ENCODE measurements at places on chromosomes 3 and 15.

DNA sequence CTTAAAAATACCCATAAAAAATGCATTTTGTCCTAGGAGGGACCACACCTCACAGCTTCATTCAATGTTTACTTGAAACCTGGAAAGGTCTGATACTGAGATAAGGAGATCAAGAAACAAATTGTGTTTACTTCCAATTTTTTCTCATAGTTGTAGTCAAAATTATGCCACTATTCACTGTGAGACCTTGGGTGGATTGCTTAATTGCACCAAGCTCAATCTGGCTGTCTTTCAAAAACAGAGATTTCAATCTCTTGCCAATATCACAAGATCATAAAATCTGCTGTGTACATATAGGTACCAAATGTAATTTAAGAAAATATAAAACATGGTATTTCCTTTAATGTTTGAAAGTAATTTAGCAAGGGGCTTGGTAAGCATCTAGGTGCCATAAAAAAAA lies 186.4 kb upstream of the THBS1 start:
- DNase-seq = no peak

DNA sequence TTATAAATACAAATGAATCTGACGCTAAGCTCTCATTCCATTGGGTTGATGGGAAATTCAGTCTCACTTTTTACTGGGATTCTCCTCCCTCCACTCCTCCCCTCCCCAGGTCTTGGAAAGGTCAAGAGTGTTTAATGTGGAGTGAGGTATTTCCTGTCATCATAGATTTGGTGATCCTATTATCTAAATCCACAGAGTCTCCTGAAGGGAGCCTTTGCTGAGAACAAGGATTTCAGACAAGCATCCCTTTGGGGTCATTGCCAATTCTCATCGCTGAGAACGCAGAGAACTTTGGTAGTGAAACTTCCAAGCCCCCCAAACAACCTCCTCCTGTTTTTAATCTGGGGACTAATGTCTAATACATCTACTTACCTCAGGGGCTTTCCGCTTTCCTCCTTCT lies 297.9 kb downstream of the OTOL1 start:
- DNase-seq = no peak

GRCh38 chr3:27511724-27512422 lies 27.7 kb upstream of the SLC4A7 start:
- DNase-seq = no peak

DNA sequence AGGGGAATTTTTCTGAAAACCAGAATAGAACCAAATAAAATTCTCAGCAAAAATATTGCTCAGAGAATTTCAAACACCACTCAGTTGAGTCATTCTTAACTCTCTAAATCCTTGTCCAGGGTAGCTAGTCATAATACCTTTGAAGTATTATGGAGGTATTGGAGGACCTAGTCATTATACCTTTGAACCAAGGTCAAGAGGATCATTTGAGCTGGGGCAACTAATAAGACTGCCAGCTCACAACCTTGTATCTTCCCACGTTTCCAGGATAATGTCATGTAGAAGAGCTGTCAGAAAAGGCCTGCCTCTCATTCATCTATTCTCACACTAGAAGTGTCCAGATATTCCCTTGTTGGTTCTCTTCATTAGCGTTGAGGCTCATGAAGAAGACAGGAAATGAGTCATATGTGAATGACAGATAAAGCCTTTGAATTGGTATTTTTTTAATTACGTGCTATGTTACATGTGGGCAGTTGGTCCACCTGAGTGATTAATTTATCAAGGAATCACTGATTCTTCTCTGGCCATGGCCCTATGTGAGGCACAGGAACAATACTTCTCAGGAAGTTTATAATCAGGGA lies 48.3 kb downstream of the TOPAZ1 start:
- DNase-seq = no peak

GRCh38 chr3:21835264-21835663 lies 84.3 kb upstream of the ZNF385D start:
- no peak for DNase-seq

GRCh38 chr3:172134352-172134751 lies 95.0 kb downstream of the FNDC3B start:
- no peak for DNase-seq

DNA sequence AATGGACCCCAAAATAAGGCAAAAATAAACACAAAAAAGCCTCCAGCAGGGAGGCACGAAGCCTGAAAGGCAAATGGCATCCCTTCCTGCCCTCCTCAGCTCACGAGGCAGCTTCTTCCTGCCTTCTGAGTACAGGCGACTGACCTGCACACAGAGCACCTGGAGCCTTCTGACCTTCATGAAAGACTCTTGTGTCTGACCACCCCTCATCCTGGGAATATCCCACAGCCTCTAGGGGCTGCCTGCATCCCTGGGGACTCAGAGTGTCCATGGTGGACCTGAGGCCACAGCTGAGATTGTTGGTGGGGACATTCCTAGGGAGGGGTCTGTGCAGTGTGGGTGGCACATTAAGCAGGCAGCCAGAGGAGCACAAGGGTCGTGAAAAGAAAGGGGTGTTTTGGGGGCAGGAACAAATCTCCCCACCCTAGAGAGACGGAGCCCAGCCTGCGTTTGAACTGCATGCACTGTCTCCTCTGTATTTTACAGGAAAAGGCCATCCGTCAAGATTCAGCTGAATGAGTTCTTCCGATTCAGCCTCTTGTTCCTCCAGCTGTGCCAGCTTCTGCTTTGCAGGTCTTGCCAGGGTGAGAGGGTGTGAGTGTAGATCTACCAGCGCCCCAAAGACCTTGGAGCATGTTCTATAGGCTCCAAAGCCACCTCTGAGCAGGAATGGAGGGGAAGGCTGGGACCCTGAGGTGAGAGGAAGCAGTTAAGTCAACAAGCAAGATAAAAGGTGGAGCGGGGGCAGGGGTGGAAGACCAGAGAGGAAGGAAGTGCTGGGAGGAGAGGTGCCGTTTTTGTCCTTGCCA lies 80.4 kb upstream of the MEF2A start:
- no peak for DNase-seq

GRCh38 chr3:54882129-54882833 lies 45.6 kb downstream of the LRTM1 start:
- DNase-seq = no peak

DNA sequence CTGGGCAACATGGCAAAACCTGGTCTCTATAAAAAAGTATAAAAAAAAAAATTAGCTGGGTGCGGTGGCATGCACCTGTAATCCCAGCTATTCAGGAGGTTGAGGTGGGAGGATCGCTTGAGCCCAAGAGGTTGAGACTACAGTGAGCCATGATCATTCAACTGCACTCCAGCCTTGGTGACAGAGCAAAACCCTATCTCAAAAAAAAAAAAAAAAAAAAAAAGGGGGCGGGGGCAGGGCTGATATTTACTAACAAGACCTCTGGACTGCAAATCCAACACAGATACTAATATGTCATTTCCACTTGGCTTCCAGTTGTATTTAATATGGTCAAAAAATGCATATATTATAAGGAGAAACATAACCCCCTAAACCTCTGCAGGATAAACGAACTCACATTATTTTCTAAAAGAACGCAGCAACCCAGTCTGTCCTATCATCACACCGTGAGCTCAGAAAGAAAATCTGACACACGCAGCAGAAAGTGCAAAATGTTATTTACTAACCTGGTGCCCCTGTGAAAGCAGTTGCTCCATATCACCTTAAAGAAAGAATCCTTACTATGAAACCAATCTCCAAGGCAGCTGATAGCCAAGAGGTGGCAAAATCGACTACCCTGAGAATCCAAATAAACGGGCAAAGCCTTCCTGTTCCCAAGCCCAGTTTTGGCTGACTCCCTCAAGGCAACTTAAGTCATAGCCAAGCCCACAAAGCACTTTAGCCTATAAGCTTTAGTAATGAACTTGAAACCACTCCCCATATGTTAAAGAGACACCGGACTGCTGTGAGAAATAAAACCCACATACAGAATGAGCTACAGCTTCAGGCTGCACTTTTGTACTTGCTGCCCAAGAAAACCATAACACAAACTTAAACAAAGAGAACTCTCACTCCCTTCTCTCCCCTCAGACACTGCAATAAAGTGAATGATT lies 39.3 kb downstream of the PLD1 start:
- no peak for DNase-seq

- no peak for DNase-seq
Measured at GRCh38 chr3:52097851-52098507, 41.6 kb upstream of the DUSP7 start.

DNA sequence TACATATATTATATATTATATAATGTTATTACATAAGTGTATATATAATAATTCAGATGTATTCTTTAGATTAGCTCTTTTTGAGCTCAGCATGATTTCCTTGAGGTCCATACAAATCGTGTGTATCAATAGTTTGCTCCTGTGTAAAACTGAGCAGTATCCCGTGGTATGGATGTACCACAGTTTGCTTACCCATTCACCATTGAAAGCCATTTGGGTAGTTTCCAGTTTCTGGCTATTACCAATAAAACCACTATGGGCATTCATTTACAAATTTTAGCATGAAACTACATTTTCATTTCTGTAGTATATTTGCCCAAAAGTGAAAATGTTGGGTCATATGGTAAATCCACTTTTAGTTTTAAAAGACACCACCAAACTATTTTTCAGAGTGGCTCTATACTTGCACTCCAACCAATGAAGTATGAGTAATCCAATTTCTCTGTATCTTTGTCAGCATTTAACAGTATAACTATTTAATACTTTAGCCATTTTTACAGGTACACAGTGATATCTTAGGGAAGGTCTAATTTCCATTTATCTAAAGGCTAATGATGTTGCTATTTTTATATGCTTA lies 1361.4 kb upstream of the GBE1 start:
- DNase-seq = no peak

- DNase-seq = no peak
Measured at GRCh38 chr3:195263925-195264600, 6.9 kb downstream of the XXYLT1 start.

- no peak for DNase-seq
Measured at GRCh38 chr15:51782357-51782896, 31.0 kb downstream of the TMOD2 start.

DNA sequence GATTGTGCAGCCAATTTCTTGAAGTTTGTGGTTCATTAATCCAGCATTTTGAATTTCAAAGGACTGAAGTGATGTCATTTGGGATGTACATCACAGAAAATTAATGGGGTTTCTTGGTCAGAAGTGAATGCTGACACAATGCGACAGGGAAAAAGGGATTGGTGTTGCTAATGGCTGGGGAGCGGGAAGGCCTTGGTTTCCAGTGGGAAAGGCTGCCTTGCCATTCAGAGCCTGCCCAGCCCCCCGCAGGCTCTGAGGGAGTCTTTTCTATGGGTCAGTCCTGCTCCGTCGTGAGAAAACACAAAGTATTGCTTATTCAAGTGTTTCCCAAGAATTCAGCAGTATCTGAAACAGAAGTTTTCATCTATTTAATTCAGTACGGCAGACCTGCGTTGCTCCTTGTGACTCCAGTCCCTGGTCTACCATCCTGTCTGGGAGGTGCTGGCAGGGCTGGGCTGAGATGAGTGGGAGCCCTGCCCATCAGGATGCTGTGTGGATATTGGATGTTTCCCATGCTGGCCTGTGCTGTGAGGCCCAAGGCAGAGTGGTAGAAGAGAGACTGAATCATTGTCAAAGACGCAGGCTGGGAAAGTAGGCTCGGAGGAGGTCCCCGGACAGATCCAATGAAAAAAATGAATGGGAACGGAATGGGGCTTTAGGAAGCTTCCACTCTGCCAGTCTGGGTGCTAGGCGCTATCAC lies 111.2 kb upstream of the KLHL25 start:
- DNase-seq = no peak

- no peak for DNase-seq
Measured at GRCh38 chr15:41125063-41125669, 9.1 kb upstream of the INO80 start.

- DNase-seq = no peak
Measured at GRCh38 chr15:45130291-45131000, 652 bp downstream of the DUOX1 start.

GRCh38 chr3:94643400-94643799 lies 580.5 kb downstream of the NSUN3 start:
- DNase-seq = no peak

GRCh38 chr3:152056987-152057386 lies 183.5 kb downstream of the SUCNR1 start:
- no peak for DNase-seq

GRCh38 chr15:82999905-83000671 lies 11.4 kb downstream of the C15orf40 start:
- DNase-seq = no peak

- DNase-seq = no peak
Measured at GRCh38 chr15:74958908-74959585, 2.5 kb upstream of the RPP25 start.

DNA sequence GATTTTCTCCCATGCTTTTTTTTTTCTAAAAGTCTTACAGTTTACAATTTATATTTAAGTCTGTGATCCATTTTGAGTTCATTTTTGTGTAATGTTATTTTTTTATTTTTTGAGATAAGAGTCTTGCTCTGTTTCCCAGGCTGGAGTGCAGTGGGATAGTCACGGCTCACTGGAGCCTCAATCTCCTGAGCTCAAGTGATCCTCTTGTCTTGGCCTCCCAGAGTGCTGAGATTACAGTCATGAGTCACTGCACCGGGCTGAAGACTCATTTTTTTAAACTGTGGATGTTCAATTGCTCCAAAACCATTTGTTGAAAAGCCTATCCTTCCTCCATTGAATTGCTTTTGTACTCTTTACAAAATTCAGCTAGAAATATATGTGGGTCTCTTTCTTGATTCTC lies 19.5 kb downstream of the LNP1 start:
- DNase-seq = no peak

- DNase-seq = no peak
Measured at GRCh38 chr15:48603922-48604321, 41.6 kb downstream of the FBN1 start.

GRCh38 chr3:33099701-33100100 lies 2.8 kb upstream of the GLB1 start:
- no peak for DNase-seq

GRCh38 chr3:9324944-9325343 lies 37.9 kb upstream of the THUMPD3 start:
- DNase-seq = no peak

- no peak for DNase-seq
Measured at GRCh38 chr3:42216931-42217333, 49.1 kb downstream of the CCK start.

DNA sequence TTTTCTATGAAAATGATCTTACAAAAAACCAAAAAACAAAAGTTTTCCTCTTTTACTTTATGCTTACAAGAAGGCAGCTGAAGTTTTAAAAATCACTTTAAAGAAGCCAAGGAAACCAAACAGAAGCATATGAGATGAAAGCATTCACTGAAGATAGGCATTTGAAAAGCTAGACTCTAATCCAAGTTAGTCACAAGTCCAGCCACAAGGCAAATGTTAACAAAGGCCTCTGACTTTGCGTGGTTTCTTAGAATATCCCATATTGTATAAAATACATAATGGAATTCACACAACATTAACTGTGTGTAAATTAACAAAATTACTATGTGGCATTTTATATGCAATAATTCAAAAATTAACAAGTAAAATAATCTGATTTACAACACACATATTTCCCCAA lies 17.7 kb downstream of the MRPL3 start:
- DNase-seq = no peak

GRCh38 chr3:194768586-194768985 lies 82.9 kb downstream of the FAM43A start:
- DNase-seq = no peak
